A549 treated with CORT108297 at 1 μM for 4 hours (cell line): ENCODE measurements at places on chromosomes 7 and 10. TPM values are rescaled to one million over a fixed set of nuclear protein-coding genes. Genes with fewer than 3 reads are reported as not detected.

ANKRD61 gene
- total RNA-seq: 0.54 to 0.78 TPM (median 0.62 TPM) in 5 replicates

C1QL3 gene
- not detected in 5 replicates for total RNA-seq

ATP6V0A4 gene
- 0.12 to 0.18 TPM (median 0.15 TPM) in 5 replicates for total RNA-seq

SPACDR gene
- total RNA-seq: 0.51 to 0.72 TPM (median 0.68 TPM) in 5 replicates

GALNT17 gene
- total RNA-seq: not detected in 5 replicates

DDC gene
- 0.58 to 1.9 TPM (median 1.1 TPM) in 5 replicates for total RNA-seq

MMD2 gene
- total RNA-seq: not detected in 5 replicates

CPA1 gene
- not detected in 5 replicates for total RNA-seq

GPAM gene
- 5.7 to 7.7 TPM (median 6.5 TPM) in 5 replicates for total RNA-seq

AGAP5 gene
- total RNA-seq: 2.1 to 2.9 TPM (median 2.4 TPM) in 5 replicates

TBATA gene
- not detected in 5 replicates for total RNA-seq

NEUROD6 gene
- total RNA-seq: not detected in 5 replicates

CCL26 gene
- 8.2 to 11.2 TPM (median 8.8 TPM) in 5 replicates for total RNA-seq

LRRD1 gene
- not detected in 5 replicates for total RNA-seq

ZNF853 gene
- total RNA-seq: 1.8 to 2.9 TPM (median 2.2 TPM) in 5 replicates

BCL7B gene
- total RNA-seq: 60.4 to 77.9 TPM (median 68.9 TPM) in 5 replicates

DGKB gene
- not detected in 5 replicates for total RNA-seq

TMEM229A gene
- not detected in 5 replicates for total RNA-seq

FXYD4 gene
- not detected in 5 replicates for total RNA-seq
